ENCODE measurements at places on chromosomes 5 and 9.
A peak's percentile ranks its signal among the peaks of the same experiment; 100 is the strongest.

GRCh38 chr5:97388794-97389193 is 205.7 kb upstream of the RIOK2 start:
- DNase-seq: no peak

DNA sequence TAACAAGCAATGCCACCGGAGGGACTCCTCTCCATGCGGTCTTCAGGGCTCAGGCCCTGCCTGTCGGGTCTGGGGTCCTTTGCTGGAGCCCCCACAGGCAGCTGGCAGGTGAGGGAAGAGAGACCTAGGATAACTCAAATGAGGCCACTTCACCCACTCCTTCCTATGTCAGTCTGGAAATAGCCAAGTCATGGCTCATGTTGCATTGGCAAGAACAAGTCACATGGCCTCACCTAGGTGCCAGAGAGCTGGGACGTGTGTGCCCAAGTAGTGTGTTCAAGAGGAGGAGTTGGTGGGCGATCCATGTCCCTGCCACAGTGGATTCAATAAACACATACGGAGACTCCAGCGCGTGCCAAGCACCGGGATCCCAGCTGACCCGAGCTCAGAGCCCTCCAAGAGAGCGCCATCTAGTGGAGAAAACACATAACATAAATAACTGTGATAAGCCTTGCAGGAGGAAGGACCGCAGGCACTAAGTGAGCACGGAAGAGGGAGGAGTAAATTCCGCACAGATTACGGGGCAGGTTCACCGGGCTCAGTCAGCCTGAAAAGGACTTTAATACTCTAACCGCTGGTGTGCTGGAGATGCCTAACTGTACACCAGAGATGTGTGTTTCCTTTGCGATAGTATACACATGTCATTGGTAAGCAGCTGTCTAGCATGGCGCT is 580.8 kb downstream of the CCDC171 start:
- peak; percentile 69 for DNase-seq

DNA sequence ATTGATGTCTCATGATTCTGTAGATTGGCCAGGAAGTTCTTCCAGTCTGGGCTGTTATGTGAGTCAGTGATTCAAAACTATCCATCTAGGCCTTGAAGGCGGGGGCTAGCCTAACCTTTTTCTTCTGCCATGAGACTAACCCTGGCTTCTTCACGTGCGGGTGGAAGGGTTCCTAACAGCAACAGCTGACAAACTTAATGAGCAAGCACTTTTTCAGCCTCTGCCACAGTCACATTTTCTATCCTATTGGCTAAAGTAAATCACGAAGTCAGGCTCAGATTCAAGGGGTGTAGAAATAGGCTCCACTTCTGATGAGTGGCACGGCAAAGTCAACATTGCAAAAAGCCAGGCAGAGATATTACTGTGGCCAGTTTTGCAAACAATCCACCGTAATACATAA is 68.4 kb downstream of the STK32A start:
- no peak for DNase-seq

- no peak for DNase-seq
These were observed 5.9 kb upstream of the PRKACG start for GRCh38 chr9:69019808-69020207.

- DNase-seq: no peak
These were observed 50.4 kb upstream of the ALDH1B1 start for GRCh38 chr9:38342096-38342495.

DNA sequence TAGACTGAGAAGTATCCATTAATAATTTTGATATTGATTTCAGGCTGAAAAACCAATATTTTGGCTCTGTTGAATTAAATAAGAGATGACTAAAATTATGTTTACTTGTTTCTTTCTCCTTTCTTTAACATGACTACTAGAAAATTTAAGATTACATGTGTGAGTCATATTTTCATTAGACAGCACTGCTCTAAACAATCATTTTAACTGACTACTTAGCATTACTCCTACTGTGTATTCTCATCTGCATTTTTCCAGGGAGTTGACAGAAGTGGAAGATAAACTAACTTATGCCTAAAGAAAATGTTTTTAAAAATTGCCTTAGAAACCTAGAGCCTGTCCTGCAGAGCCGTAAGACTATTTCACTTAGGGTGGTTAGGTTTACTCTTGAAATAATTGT is 29.1 kb downstream of the TNC start:
- DNase-seq: no peak
